RKO (cell line): ENCODE measurements at places on chromosomes 3 and 15.

GRCh38 chr15:69167218-69167846 is 6.9 kb downstream of the GLCE start:
- no peak for DNase-seq

DNA sequence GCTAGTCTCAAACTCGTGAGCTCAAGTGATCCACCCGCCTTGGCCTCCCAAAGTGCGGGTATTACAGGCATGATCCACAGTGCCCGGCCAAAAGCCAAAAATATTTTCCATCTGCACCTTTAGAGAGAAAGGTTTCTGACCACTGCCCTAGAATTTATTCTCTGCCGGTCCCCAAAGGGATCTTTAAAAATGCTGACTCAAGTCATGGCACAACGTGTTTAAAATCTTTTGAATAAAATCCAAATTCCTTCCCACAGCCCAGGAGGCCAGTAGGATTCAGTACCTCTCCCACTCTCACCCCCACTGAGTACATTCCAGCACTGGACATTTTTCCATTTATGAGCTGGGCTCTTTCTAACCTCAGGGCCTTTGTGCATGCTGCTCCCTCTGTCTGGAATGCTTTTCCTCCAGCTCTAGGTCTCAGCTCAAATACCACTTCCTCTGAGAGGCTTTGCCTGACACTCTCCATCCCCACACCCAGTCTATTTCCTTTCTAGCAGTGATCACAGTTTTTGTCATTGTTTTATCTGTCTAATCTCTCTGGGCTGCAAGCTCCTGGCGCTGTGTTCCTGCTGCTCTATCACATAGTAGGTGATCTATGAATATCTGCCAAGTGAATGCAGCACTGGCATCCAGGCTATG is 502.9 kb downstream of the SHQ1 start:
- no peak for DNase-seq

DNA sequence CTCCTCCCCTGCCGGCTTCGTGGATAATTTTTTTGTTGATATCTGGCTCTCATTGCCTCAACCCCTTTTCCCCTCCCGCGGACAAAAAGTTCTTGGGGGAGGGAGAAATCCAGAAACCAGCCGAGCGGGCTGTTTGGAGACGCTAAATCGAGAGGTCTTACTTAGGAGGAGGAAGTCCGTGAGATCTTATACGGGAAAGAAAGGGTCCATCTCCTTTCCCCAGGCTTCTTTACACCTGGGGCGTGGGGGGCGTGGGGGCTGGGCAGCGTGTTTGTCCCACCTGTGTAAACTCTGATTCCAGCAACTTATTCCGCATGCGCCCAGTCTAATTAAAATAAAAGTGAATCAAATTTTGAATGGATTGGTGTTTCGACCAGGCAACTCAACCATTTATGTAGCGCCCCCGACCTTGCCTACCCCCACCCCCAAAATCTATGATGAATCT is 364 bp upstream of the CADPS start:
- no peak for DNase-seq

DNA sequence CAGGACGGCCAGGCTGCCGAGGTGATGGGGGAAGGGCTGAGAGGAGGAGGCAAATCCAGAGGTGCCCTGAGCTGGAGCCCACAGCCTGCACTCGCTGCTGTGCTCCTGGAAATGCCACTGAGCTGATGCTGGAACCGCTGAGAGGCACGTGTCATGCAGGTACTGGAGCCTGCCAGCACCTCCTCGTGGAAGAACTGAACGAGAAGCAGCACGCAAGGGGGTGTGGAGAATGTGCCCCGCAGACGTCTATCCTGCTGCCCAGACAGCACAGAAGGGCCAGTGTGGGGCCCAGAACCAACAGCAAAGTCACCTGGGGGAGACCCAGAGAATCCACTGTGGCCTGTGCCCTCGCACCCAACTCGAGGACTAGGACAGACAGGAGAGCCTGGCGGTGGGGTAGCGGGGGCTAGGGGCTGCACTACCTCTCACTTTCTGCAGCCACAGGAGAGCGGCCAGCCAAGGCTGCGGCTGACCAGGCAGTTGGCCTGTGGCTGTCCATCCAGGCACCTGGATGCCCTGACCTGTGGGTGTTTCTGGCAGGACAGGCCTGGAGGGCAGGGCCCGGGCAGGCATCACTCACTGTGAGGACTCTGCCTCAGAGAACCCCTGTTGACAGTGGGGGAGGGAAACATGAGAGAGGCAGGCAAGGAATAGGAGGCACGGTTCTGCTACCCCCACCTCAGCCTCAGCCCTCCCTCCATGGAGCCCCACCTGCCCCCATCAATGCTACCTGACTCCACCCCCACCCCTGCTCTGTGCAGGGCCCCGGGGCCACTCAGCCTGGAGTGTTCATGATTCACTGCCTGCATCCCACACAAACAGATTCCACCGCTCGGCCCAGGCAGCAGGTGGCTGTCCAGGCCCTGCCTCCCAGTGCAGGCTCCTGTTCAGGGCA is 213.1 kb downstream of the TBC1D2B start:
- DNase-seq, result no peak

DNA sequence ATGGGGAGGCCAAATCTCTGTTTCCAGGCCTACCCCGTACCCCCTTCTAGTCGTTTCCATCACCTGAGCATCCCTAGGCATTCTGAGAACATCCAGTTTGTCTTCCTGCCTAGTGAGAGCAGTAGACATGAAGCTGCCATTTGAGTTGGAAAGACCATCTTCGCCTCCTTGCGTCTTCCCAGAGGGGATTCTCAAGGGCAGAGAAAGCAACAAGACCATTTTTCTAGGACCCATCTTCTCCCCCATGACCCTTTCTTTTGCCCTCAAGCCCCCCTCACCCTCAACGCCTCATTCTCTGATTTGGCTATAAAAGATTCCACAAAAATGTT is 148.7 kb upstream of the BHLHE40 start:
- no peak for DNase-seq

GRCh38 chr3:88640581-88640980 is 466.8 kb upstream of the EPHA3 start:
- DNase-seq, result no peak

- no peak for DNase-seq
Observed at GRCh38 chr15:85174521-85174920, 192.9 kb downstream of the PDE8A start.

DNA sequence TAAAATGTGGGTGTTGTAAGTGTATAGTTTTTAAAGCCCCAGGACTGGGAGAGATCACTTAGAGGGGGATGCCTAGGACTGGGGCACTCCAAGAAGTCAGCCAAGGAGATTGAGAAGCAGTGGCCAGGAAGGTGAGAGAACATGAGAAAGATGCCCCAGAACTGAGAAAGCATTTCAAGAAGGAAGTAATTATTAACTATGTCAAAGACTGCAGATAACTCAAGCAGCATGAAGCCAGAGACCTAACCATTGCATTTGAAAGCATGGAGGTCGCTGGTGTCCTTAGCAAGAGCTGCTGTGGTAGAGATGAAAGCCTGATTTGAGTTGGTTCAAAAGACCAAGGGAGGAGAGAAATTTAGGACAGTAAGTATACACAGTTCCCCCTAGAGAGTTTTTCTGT is 30.6 kb upstream of the SLC2A2 start:
- no peak for DNase-seq

DNA sequence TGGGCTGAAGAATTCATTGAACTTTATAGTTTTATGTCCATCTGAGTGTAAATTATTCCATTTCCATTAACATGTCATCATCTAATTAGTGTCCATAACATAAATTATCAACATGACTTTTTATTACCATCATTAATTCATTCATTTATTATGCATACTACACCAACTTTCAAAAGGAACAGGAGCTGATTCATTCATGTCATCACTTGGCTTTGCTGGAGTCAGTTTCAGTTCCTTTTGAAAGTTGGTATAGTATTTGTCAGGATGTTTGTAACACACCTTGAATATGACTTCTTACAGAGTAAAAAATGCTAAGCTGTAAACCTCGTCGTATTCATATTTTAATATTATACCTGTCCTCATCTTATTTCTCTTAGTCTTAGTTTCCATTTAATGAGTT is 298.0 kb upstream of the RBMS3 start:
- DNase-seq, result no peak

- DNase-seq, result no peak
Observed at GRCh38 chr3:116265976-116266584, 179.2 kb downstream of the LSAMP start.

- no peak for DNase-seq
Observed at GRCh38 chr3:171115667-171116066, 89.1 kb upstream of the SLC2A2 start.

- no peak for DNase-seq
Observed at GRCh38 chr3:192372616-192373015, 354.7 kb downstream of the FGF12 start.

GRCh38 chr3:6753536-6753935 is 107.4 kb upstream of the GRM7 start:
- DNase-seq, result no peak

DNA sequence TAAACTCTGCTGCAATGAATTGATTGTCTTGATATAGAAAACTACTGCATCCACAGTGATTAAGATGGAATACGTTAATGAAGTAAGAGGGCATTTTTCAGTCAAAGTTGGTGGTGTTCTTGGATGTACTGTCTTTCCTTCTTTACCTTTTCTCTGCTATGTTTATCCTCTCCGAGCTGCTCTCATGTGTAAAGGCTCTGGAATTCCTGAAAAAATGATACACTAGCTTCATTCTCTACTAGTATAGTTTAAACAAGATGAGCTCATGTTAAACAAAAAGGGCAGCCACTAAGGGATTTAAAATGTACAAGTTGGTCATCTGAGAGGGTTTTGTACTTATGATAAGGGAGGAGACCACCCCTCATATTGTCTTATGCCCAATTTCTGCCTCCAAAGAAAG is 504.6 kb upstream of the NECTIN3 start:
- no peak for DNase-seq

DNA sequence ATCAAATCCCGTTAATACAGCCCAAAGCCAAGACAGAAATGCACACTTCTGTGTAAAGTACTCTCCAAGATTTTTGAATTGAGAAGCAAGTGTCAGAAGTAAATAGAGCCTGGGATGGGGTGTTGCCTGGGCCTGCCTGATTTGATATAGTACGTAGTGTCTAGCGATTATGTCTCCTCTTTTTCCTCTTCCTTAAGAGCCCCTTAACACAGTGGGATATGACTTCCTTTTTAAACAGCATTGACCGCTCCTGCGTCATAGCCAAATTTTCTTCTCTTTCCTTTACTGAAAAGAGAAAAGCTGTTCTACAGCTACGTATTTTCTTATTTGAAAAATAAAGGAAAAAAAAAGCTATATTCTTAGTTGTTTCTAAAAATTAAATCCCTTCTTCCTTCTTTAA is 97.7 kb downstream of the PLCL2 start:
- DNase-seq, result no peak

- peak; percentile 68 for DNase-seq
Observed at GRCh38 chr3:32733631-32734229, 48.7 kb downstream of the CNOT10 start.

DNA sequence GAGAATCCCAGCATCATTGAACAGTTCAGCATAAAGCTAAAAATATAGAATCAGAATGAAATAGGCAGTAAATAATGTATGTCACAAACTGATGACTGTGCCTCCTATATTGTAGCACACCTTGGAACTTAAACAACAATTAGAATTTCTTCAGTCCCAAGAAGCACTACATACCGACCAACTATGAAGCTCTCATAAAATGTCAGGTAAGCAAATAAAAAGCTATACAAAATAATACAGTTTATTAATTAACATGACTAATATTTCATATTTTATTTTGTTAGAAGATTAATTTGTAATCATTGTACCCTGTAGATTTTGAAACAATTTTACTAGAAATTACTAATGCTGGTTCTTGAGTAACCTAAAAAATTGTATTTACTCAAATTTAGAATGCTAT is 85.1 kb upstream of the GK5 start:
- DNase-seq, result no peak

- DNase-seq, result peak; percentile 19
Observed at GRCh38 chr3:107235193-107235927, 141.9 kb upstream of the CCDC54 start.

DNA sequence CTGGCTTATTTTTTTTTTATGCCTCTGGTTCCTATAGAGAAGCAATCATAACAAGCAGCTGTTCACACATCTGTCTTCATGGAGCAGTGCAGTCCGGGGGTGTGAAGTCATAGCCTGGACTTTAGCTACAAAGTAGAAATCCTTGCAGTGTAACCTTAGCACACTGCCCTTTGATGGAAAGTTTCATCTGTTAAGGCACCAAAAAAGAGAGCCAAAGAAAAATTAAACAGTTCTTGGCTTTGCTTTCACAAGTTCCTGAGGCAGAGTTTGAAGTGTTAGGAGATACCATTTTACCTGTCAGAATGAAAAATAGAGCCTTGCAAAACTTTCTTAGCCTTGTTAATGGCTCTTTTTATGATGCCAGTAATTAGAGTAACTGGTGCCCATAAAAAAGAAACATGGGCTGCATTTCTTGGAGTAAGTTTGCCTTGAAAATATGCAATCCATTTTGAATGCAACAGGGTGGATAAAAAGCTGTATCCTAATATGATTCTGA is 84.1 kb downstream of the PIK3R4 start:
- no peak for DNase-seq

DNA sequence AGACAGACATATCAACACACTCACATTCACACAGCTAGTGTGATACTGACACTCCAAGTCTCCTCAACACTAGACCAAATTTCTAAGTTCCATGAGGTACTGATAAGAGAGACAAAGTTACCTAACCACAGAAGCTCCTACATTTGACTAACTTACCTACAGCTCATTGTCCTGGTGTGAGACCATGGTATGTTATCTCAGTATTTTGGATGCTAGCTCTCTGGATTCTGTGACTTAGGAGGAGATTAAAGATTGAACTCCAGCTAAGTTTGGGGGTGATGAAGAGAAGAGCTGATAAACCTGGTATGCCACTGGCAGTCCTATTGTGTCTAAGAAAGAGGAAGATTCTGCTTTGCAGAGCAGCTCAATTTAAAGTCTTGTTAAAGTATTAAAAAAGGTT is 144.0 kb upstream of the MYRIP start:
- no peak for DNase-seq

GRCh38 chr15:41207687-41208448 is 22.7 kb downstream of the EXD1 start:
- no peak for DNase-seq

DNA sequence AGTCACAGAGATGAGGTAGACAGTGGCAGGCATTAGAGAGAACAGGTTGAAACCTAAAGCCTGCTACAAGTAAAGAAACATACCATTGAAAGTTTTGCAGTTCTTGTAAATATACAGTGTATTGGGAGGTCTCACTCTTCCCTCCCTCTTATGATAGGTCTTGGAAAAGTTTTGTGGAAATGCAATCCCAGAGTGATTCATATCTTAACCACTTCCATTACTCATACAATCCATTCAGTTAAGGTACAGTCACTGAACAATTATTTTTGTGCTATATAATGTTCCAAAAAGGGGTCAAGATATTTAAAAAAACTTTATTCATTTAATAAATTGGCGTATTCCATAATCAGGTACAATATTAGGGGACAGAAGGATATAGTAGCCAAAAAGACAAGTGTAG is 737.7 kb upstream of the ALCAM start:
- peak; percentile 80 for DNase-seq

DNA sequence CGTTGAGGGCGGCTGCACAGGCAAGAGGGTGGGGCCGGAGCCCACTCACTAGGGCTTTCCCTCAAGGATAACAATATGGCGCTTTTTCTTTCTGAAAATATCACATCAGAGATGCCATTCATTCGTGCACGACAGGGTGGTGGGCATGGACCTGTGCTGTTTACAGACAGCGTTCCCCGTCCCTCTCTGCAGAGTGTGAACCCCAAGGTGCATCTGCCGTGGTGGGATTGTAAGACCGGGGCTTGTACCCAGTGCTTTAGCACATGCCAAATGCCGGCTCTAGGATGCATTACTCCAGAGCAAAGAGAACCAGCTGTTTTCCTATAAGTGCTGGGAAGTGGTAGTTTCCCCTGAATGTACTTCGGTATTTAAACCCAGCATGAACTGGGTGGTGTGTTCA is 37.0 kb downstream of the CHDH start:
- DNase-seq, result no peak
